Neural crest cell (in vitro differentiated cells): ENCODE measurements at places on chromosomes 1 and 21.
A peak's percentile ranks its signal among the peaks of the same experiment; 100 is the strongest.

DNA sequence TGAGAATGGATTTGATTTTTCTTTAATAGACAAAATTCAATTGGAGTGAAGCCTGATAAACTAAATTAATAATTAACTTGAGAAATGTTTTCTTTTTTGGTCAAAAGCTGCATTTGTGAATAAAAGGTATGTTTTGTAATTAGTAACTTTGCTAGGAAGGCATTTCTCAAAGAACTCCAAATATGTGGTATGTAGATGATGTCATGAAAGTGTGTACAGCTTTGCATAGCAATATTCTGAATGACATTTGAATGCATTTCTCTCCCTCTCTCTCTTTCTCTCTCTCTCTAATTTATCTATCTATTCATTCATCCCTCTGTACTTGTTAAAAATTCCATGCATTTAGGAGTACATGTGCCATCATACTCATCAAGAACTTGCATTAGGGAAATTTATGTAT is 109.1 kb upstream of the ADAMTS5 start:
- no peak overlapping the region for H3K4me3 ChIP-seq
- DNase-seq, result no peak
- H3K4me1 ChIP-seq, result peaks cover 21% of the 10 kb centered on the region
- no peaks in the 10 kb centered on the region for H3K36me3 ChIP-seq
- H3K27ac ChIP-seq, result no peak overlapping the region

GRCh38 chr1:151822404-151822803 is 9.2 kb downstream of the RORC start:
- H3K36me3 ChIP-seq, result no peaks in the 10 kb centered on the region
- peak overlapping the region; percentile 75 for H3K27ac ChIP-seq
- DNase-seq, result no peak
- H3K27me3 ChIP-seq, result no peaks in the 10 kb centered on the region
- H3K4me1 ChIP-seq, result peaks cover 3% of the 10 kb centered on the region

DNA sequence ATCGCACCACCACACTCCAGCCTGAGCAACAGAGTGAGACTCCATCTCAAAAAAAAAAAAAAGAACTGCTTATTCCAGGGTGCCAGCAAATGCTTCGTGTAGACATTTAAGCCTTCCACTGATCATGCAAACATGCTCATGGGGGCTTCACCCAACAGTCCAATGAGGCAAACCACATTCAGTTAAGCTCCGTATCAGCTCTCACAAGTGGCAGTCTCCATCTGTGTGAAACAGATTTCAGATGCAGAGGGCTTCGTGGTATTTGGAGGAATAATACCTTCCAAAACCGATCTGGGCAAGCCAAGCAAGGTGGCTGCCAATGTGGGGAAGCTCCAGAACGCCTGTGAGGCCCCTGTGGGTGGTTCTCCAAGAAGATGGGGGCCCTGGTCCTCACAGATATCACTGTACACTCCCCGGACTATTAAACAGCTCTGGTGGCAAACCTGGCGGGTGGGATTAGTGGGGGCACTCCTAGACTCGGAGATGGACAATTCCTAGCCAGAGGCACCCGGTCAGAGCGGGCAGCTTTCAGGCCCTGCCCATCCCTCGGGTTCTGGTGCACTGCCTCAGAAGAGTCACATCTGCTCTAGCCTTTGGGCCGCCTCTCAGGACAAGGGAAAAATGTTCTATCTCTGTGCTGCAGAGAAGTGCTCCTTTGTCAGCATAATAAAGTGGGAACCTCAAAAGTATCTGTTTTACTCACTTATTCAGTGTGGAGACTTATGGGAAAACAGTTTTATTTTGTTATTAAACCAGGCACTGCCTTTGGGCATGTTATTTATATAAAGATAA is 10.2 kb downstream of the CREG1 start:
- no peak for DNase-seq
- H3K27me3 ChIP-seq, result no peaks in the 10 kb centered on the region
- peaks cover 4% of the 10 kb centered on the region for H3K36me3 ChIP-seq
- peak overlapping the region; percentile 12 for H3K27ac ChIP-seq
- no peak overlapping the region for H3K4me3 ChIP-seq

GRCh38 chr21:42690586-42690985 is 37.2 kb downstream of the PDE9A start:
- DNase-seq, result no peak
- H3K36me3 ChIP-seq, result peaks cover 12% of the 10 kb centered on the region
- no peaks in the 10 kb centered on the region for H3K4me1 ChIP-seq
- H3K4me3 ChIP-seq, result no peak overlapping the region

DNA sequence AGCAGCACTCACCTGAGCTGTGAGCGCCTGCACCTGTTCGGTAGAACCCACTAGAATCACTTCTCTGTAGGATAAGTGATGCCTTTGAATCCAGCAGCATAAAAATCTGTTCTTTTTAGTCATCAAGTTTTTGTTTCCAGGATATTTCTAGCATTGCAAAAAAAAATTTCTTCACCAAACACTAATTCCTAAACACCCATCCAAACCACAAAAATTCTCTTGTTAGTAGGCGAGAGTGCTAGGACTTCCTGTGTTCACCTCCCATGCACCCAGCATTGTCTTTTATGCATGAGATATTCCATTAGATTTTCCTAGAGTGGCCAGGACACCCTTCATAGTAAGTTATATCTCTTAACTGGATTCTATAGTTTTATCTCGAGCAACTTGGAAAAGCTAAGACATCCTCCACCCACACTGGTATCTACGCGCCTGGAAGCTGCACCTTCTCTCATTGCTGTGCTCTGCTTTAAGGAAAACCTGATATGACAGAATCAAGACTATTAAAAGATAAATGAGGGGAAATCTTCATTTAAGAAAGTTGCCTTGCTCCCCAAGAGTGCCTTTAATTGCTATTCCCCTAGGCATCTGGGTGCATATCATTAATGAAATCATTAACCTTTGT is 12.3 kb downstream of the SERTAD4 start:
- H3K27me3 ChIP-seq, result peaks cover 28% of the 10 kb centered on the region
- no peak overlapping the region for H3K4me3 ChIP-seq
- no peaks in the 10 kb centered on the region for H3K36me3 ChIP-seq
- no peak for DNase-seq

DNA sequence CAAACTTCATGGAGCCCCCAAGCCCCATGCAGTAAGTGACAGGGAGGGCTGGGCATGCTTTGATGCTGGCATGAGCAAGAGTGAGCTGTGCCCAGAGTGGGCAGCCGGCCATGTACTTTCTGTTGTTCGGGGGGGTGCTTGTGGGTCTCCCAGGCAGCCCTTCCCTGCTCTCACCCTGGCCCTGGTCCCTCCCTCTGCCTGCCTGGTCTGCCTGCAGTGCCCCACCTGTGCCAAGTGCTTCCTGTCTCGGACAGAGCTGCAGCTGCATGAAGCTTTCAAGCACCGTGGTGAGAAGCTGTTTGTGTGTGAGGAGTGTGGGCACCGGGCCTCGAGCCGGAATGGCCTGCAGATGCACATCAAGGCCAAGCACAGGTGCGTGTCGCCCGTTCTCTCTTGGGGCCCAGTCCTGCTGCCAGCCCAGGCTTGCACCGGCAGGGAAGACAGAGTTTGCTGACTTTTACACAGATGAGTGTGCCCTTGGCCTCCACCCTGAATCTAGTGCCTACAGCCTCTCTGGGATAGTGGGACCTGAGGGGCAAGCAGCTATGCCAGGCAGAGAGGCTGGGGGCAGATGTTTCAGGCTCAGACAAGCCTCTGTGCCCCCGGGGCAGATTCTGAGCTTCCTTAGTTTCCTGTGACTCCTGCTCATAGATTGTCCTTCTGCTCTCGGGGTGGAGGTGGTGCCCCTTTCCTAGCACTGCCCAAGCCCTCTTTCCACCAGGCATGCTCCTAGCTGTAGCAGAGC is 7.6 kb downstream of the ZBTB48 start:
- DNase-seq, result no peak
- H3K4me1 ChIP-seq, result peaks cover under 1% of the 10 kb centered on the region
- H3K27ac ChIP-seq, result no peak overlapping the region
- H3K27me3 ChIP-seq, result no peaks in the 10 kb centered on the region

GRCh38 chr1:79193211-79194079 is 186.9 kb upstream of the ADGRL4 start:
- no peak overlapping the region for H3K27ac ChIP-seq
- DNase-seq, result no peak
- no peaks in the 10 kb centered on the region for H3K27me3 ChIP-seq
- H3K4me3 ChIP-seq, result no peak overlapping the region
- no peaks in the 10 kb centered on the region for H3K36me3 ChIP-seq

DNA sequence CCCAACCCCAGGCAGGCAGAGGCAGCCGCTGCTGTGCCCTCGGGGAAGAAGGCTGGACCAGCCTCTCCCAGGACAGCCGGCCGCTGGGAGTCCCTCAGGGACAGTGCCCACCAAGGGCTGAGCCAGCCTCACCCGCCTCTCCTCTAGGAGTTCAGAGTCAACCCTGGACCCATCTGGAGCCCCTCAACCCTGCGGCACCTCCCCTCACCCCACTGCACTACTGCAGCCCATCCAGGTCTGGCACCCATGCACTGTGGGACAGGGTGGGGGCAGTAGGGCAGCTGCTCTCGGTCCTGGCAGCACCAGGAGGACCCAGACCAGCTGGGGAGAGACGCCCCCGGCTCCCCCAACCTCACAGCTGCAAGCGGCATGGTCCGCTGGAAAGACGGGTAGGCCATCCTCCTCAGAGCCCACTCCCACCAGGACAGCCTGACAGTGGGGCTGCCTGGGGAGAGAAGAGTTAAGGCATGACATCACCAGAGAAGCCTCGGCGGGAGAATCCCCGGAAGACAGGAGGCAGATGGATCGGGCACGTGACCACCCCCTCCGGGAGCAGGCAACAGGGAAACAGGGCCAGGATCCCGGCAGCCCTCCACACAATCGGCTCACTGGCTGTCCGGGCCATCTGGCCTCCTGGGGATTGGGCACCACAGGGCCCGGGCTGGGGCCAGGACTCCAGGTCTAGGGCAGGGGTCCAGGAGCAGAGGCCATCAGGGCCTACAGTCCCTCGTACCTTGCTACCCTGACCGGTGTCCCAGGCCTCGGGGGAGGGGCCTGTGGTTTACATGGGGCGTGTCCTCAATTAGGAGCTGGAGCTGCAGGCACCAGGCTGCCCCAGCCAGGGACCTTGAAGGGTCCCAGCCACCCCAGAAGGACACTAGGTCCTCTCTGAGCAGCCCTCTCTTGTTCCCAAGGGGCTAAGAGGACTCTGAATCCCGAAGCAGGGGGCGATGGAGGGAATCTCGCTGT is 3.1 kb downstream of the ACAP3 start:
- peak overlapping the region; percentile 86 for H3K27ac ChIP-seq
- DNase-seq, result peak; percentile 64
- peak overlapping the region; percentile 87 for H3K4me3 ChIP-seq
- H3K36me3 ChIP-seq, result no peaks in the 10 kb centered on the region
- no peaks in the 10 kb centered on the region for H3K27me3 ChIP-seq
- H3K4me1 ChIP-seq, result peaks cover 24% of the 10 kb centered on the region

- H3K4me3 ChIP-seq, result no peak overlapping the region
- H3K36me3 ChIP-seq, result no peaks in the 10 kb centered on the region
- DNase-seq, result no peak
- no peaks in the 10 kb centered on the region for H3K4me1 ChIP-seq
- no peak overlapping the region for H3K27ac ChIP-seq
- peaks cover 14% of the 10 kb centered on the region for H3K27me3 ChIP-seq
Observed at GRCh38 chr1:176501599-176501998, 38.6 kb downstream of the PAPPA2 start.

GRCh38 chr1:156616463-156616862 is 2.8 kb upstream of the HAPLN2 start:
- H3K36me3 ChIP-seq, result no peaks in the 10 kb centered on the region
- DNase-seq, result peak; percentile 35
- H3K4me3 ChIP-seq, result peak overlapping the region; percentile 60
- H3K27ac ChIP-seq, result peak overlapping the region; percentile 52
- H3K4me1 ChIP-seq, result peaks cover 26% of the 10 kb centered on the region
- H3K27me3 ChIP-seq, result peaks cover 49% of the 10 kb centered on the region

DNA sequence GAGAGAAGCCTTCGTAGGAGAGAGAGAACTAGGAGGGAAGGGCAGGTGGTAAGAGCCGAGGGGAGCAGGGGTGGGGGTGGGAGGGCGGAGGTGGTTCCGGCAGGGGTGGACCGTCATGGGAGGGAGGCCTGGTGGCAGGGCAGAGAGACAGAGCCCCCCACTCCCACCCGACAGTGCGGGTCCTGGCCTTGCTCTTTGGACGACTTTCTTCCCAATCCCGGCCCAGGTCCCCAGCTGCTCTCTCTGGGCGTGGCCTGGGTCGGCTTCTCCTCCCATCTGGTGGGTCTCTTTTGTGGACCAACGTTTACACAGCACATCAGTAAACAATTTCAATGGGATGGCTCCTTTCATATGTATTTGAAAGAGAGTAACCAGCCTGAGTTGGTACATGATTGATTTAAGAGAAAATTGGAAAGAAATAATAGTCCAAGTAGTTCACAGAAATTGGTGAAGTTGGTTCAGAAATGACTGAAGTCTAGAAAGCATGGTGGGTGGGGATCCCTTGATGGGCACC is 56.9 kb downstream of the LDLRAD2 start:
- H3K4me3 ChIP-seq, result no peak overlapping the region
- no peaks in the 10 kb centered on the region for H3K27me3 ChIP-seq
- peaks cover 27% of the 10 kb centered on the region for H3K4me1 ChIP-seq

- H3K27ac ChIP-seq, result no peak overlapping the region
- no peak overlapping the region for H3K4me3 ChIP-seq
- no peaks in the 10 kb centered on the region for H3K27me3 ChIP-seq
- peaks cover 5% of the 10 kb centered on the region for H3K4me1 ChIP-seq
- DNase-seq, result no peak
Observed at GRCh38 chr1:201077736-201078135, 34.5 kb downstream of the CACNA1S start.
